ENCODE measurements at places on chromosomes 2 and 18.

GRCh38 chr2:42446503-42447271 lies 47.1 kb downstream of the KCNG3 start:
- peak; percentile 47 for DNase-seq

DNA sequence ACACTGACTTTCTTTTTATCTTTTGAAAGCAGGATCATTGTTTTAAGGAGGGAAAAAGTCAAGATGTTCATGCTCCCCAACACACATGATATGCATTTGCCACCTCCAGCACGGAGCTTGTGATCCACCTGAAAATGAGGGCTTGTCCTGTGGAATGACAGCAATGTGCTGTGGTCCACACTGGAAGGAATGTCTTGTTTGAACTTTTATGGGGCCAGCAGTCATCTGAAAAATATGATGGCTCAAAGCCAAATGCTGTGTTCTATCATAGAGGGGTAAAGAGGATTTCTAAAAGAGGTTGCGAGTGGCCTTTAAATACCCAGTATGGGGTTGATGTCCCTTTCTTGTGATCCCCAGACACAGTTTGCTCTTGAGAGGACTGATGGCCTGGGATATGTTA lies 226.5 kb upstream of the SPRED2 start:
- DNase-seq = no peak

DNA sequence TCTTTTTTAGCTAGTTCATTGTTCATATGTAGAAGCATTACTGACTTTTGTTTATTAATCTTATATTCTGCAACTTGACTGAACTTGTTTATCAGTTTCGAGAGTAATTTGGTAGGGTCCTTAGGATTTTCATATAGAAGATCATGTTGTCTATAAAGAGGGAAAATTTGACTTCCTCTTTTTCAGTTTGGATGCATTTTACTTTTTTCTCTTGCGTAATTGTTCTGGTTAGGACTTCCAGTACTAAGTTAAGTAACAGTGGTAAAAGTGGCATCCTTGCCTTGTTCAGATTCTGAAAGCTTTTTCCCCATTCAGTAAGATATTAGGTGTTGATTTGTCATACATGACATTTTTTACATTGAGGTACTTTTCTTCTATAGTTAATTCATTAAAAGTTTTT lies 726.0 kb downstream of the KCNJ3 start:
- no peak for DNase-seq

DNA sequence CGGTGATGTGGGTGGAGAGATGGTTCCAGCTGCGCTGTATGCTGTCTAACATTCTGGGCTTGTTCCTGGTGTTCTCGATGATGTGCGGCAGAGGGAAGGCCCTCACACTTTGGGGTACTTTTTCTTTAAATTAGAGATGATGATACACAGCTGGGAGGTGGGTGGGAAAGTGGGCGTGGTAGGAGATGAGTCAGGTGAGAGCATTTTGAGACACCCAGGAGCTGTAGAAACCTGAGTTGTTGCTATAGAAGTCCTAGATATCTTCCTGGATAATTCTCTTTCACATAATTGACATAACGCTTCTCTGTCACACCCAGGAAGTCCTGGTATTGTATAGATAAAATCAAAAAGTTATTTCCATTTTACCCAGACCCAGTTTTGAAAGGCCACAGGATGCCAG lies 103.8 kb upstream of the ALKAL2 start:
- DNase-seq = no peak

DNA sequence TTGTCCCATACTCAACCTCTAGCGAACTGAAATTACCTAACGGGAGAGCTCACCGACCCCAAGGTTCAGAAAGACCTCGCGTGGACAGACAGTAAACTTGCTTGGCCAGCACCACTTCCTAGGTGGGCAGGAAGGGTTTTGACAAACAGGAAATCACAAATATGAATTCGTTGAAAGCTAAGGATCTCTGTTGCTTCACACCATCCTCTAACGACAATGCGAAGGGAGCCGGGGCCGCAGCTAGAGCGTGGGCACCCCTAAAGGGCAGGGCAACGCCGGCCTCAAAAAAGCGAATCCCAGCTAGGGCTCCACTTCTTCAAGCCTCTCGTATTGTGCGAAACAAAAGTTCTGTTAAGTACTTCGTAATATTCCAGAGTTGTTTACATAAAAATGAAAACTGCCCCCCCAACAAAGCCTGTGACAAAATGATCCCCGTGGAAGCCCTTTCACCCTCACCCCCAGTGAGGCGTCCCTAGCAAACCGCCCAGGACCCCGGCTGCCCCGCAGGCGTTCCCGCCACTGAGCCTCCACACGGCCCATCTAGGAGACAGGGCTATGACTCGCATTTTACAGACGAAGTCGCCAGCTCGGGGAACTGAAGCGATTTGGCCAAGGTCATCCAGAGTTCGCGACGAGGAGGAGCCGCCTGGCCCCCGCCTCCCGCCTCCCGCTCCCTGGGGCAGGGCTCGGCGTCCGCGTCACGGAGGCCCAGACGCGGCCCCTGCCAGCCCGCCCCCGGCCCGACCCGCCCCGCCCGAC lies 548 bp downstream of the KANSL3 start:
- DNase-seq = peak; percentile 31

GRCh38 chr18:62732617-62733016 lies 17.3 kb downstream of the PHLPP1 start:
- no peak for DNase-seq

DNA sequence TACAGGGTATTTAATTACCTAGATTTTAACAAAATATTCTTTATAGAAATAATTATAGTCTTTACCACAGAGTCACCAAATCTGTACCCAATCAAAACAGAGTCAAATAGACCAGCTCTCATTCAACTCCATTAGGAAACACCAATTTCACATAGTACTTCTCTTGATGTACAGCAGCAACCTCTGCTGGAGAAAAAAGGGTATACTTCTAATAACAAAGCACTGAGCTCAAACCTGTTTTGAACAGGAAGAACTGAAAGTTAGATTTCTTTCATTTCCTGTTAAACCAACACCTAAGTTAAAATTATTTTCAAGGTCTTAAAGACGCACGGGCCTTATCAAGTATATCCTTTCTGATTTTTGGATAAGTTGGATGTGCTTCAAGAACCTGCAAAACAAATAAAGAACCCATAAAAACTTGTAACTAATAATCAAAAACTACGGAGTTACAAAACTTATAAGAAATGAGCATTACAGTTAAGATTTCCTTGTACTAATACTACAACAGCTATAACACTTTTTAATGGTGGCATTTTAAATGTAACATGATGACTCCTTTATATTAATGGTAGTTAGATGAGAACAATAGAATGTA lies 79.0 kb downstream of the TTC21B start:
- DNase-seq = no peak

DNA sequence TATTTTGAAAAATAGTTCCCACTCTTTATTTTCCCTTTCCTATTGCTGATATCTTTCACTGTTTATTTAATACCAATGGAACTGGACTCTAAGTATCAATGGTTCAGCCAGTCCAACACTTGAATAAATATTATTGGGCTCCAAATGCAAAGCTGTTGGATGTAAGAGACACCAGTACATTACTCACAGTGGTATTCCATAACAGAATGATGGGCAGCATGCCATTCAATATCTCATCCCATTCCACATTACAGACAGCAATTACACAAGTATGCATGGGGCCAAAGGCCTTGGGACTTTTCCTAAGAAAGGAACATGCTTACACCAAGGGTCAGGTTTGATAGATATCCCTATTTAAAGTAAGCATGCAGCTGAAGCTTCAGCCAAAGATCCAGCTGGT lies 231.9 kb downstream of the RND3 start:
- DNase-seq = no peak

DNA sequence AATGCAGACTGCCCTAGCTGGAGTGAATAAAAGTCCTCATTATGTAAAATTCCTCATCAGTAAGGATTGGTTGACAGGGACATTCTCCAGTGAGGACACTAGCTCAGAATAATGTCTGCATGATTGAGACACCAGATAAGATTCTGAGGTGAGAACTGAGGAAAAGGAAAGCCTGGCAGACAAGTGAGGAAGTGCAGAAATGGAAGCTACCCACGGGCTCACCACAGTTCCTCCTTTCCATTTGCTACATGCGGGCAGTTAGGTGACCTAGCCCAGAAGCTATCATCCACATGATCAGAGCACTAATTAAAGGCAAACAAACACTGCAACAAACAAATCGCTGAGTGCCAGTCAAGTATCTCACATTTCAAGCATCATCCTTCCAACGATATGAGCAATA lies 27.7 kb downstream of the NETO1 start:
- DNase-seq = no peak

DNA sequence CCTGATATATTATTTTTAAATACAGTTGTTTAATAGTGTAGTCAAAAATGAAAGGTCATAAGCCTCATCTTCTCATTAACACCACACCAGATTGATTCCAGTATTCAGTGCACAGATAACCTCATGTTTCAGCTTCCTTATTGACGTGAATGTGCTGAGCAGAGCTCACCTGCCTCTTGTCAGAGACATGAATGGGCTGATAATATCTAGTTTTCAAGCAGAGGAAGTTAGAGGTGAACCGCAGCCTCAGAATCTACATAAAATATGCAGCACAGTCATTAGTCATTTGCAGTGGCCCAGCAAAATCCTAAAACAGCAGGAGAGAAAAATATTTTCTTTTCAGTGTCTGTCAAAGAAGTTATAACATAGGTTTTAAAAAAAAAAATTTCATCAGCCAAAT lies 216.2 kb downstream of the GBX2 start:
- no peak for DNase-seq

- no peak for DNase-seq
Observed at GRCh38 chr2:224786848-224787247, 70.7 kb upstream of the CCDC195 start.

DNA sequence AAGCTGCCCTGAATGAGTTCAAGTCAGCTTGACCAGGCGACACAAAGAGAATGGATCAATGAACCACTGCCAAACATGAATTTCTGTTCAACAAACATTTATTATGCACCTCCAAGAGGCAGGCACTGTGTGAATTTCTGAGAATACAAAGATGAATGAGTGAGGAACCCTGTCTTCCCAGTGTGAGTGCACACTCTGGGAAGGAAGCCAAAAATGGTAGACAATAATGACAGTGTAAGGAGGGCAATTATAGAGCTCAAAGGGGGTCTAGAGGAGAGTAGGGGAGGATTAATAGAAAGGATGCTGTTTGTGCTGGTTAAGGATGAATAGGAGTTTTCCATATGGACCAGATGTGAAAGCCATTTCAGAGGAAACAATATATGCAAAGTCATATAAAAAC lies 213.4 kb downstream of the DCC start:
- no peak for DNase-seq
